ENCODE measurements at places on chromosomes 5 and 9.

- DNase-seq: no peak
Observed at GRCh38 chr9:98708933-98709911, at the start of gene GABBR2. Gene GABBR2, minus strand, starts transcription at chr9:98708935. Its CDS starts 198 bp downstream, at chr9:98708737.

- DNase-seq: no peak
Observed at GRCh38 chr5:56589481-56589860, 225.9 kb upstream of the MAP3K1 start.

- DNase-seq: no peak
Observed at GRCh38 chr9:27582794-27583193, 9.5 kb upstream of the C9orf72 start.

DNA sequence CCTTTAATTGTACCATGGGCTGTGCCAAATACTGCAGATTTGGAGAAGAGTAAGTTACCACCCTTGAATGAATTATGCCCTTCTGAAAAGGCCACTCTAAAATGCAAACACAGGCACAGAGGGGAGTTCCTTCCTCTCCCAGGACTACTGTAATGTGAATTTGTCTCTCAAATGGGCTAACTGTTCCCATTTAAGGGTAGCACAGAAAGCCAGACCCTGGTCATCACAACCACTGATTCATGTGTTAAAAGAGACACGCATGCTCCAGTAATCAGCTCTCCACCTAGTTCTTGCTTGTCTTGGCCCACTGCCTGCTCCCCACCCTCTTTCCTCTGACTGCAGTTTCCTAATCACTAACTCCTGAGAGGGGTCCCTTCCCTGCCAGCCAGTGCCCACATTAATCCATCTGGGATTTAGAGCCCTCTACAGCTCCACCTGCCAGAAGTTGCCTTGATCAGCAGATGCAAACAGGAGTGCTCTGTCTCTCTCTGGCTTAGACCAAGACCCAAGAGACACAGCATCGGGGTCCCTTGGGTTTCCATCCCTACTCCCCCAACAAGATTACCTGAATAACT is 382.4 kb downstream of the TMEM167A start:
- no peak for DNase-seq

- DNase-seq: no peak
Observed at GRCh38 chr5:90440644-90441043, 31.1 kb upstream of the CETN3 start.

DNA sequence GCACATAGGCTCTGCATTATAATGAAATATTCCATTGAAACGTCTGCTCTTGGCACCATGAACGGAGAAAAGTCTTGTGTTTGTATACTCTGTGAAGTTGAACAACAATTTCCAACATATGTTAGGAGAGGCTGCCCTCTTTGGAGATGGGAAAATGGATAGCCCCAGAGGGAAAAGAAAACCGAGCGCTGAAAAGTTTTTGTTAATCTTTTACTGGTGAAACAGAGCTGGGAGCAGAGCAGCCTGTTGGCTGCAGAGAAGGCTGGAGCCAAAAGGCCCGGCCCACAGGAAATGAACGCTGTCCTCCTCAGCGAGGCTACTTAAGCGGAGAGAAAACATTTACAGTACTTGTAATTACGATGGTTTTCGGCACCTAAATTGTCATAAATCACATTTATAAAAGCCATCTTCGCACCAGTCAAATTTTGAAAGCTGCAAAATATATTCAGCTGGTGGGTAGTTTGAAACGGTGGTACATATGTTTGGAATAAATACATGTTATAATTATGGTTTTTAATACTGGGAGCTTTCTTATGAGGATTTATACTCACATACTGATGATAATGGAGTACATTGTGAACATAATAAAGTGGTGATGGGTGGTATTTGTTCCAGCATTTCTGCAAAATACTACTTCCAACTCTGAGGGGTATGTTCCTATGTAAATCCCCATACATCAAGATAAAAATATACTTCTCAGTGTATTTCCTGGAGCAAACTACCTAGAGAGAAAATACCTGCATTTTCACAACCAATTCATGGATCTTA is 129.6 kb upstream of the CNTLN start:
- no peak for DNase-seq

DNA sequence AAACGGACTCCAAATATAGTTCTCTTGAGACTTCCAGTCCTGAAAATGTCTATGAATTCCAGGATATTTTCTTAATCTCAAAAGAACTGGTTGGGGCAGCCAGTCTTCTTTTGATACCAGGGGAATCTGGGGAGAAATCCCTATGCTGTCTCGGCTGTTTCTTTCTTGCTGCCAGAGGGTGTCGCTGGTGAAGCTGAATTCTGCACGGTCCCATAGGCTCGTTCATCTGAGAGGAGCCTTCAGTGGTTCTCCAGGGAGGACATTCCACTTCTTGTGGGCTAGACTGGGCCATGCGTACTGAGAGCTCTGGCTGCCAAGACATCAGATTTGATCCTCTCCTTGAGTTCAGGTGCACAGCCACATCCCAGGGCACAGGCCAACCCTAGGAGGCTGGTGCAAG is 155.0 kb upstream of the CLINT1 start:
- DNase-seq: no peak

GRCh38 chr5:40736103-40736875 is 19.5 kb downstream of the TTC33 start:
- no peak for DNase-seq

- DNase-seq: no peak
Observed at GRCh38 chr5:65742565-65743231, 20.7 kb downstream of the NLN start.

DNA sequence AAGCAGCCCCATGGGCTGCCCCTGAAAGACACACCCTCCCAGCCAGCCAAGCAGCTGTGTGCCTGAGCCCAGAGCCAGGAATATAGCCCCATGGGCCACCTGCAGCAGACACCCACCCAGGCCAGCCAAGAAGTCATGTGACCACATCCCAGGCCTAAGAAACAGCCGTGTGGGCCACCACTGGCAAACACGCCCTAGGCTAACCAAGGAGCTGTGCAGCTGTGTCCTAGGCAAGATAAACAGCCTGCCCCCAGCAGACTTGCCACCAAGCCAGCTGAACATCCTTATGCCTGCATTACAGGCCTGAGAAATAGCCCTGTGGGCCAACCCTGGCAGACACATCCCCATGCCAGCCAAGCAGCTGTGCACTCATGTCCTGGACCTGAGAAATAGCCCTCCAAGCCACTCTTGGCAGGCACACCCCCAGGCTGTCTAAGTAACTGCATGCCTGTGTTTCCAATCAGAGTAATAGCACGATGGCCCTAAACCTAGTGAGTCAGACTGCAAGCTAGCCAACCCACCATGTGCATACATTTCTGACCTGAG is 143.0 kb downstream of the ADAMTS6 start:
- no peak for DNase-seq

GRCh38 chr5:145944328-145944727 is 8.0 kb downstream of the SH3RF2 start:
- no peak for DNase-seq

- no peak for DNase-seq
Observed at GRCh38 chr5:181134259-181134658, 3.3 kb upstream of the OR2V1 start.

- DNase-seq: peak; percentile 54
Observed at GRCh38 chr5:115209279-115209678, 39.6 kb upstream of the TRIM36 start.

GRCh38 chr9:89814340-89815040 is 209.7 kb downstream of the GADD45G start:
- DNase-seq: no peak

DNA sequence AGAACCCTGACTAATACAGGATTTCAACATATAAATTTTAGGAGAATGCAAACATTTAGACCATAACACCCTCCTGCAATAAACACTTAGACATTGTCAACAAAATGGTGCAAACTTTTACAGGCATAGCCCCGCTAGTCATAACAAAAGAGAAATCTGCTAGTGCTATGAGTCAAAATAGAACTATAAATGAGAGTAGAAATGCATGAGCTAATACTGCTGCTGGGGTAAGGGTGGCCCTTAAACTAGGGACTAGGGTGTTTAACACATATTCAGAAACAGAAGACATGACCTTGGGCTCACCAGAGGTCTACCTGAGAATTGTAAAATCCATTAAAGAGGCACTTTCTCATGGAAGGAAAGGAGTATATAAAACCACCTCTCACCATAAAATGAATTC is 131.6 kb downstream of the TLR4 start:
- no peak for DNase-seq

- DNase-seq: no peak
Observed at GRCh38 chr9:28073270-28073669, 500.0 kb upstream of the C9orf72 start.

GRCh38 chr5:150389531-150390266 is 23.0 kb downstream of the CD74 start:
- DNase-seq: no peak

DNA sequence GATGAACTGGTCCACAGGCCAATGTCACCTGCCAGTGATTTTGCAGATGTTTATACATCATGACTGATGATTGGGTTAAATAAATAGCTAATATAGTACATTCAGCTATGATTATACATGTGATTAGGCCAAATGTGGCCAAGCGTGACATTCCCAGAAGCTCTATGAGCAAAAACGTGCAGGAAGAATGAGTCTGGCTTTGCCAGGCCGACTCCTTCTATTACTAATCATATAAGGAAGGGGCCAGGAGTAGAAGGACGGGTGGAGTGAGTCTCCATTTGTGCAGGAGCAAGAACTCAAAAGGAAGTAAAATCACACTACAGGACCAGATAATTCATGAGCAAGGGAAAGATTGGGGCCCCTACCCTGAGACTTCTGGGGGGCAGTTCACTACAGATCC is 178.2 kb downstream of the ROR2 start:
- no peak for DNase-seq

GRCh38 chr9:134695144-134695543 is 53.5 kb downstream of the COL5A1 start:
- no peak for DNase-seq

DNA sequence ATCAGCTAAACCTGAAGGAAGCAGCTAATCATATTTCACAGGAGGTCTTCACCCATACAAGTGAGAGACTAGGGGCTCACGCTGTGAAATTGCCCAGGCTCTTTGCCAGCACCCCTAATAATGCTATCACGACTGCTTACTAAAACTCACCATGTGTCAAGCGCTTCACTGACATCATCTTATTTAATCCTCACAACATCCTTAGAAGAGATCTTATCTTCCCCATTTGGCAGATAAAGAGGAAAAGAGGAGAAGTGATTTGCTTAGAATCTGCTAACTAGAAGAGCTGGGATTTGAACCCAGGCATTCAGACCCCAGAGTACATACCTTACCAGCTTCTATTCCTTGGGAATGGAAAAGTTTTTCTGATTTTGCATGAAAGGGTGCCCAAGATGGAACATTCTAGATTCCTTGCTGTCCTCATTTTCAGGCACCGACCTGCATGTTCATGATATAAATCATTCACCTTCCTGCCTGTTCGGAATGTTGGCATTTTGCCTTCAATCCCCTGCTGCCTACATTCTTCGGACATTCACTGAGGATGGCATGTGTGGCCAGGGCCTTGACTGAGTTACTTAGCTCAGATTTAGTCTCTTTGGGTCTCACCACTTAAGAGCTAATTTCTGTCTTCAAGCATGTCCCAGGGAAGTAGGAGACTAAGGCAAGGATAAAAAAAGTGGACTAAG is 88.1 kb downstream of the SH3TC2 start:
- DNase-seq: no peak

DNA sequence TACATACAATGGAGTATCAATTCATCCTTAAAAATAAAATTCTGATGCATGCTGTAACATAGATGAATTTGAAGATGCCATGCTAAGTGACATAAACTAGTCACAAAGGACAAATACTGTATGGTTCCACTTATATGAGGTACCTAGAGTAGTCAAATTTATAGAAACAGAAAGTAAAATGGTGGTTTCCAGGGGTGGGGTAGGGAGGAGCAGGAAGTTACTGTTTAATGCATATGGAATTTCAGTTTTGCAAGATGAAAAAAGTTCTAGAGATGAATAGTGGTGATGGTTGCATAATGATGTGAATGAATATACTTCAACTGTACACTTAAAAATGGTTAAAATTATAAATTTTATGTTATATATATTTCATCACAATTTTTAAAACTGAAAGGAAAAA is 57.3 kb upstream of the FNIP1 start:
- no peak for DNase-seq

DNA sequence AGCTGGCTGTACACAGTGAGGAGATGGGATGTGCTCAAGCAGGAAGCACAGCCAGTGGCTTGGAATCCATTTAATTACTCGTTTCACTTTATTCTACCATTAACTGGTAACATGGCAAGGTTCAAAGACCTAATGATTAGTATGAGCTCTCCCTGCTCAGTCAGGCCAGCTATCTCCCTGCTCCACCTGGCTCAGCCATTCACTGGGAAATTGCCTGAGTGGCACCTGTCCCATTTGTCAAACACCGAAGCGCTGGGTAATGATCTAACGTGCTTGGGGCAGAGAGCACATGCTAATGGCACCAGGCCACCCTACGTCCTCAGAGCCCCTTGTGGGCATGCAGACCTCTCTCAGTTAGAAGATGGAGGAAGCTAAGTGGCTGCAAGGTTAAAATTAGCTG is 162.2 kb downstream of the TTLL11 start:
- no peak for DNase-seq

DNA sequence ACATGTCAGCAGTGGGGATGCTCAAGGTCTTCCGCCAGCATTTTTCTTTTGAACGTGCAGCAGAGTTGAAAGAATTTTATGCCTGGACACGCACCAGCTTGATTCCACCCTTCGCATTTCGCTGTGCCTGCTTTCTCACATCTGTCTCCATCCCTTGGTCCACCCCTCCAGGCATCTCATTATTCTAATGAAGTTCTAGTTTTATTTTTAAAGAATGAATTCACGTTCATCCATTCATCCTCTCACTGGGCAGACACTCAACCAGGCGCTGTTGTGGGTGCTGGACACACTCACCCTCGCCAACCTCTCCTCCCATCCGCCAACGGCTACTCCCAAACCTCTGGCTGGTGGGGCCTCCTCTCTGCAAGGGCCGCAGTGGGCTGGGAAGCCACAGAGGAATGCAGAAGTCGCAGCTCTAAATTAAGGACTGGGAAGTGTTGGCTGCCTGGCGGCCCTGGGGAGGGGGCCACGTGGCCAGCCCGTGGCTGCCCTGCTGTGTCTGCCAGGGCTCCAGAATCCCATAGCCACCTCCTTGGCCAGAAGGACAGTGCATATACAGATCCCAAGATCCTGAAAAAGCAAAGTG is 6.7 kb downstream of the SUSD3 start:
- DNase-seq: no peak

Data from activated T-cell treated with anti-CD3 and anti-CD28 coated beads for 24 hours (primary cell).